Stimulated activated CD8-positive, alpha-beta memory T cell treated with anti-CD3 and anti-CD28 coated beads, Interleukin-15, amount 100 ng/mL, for 24 hours (primary cell): ENCODE measurements at places on chromosomes 7 and 10.

DNA sequence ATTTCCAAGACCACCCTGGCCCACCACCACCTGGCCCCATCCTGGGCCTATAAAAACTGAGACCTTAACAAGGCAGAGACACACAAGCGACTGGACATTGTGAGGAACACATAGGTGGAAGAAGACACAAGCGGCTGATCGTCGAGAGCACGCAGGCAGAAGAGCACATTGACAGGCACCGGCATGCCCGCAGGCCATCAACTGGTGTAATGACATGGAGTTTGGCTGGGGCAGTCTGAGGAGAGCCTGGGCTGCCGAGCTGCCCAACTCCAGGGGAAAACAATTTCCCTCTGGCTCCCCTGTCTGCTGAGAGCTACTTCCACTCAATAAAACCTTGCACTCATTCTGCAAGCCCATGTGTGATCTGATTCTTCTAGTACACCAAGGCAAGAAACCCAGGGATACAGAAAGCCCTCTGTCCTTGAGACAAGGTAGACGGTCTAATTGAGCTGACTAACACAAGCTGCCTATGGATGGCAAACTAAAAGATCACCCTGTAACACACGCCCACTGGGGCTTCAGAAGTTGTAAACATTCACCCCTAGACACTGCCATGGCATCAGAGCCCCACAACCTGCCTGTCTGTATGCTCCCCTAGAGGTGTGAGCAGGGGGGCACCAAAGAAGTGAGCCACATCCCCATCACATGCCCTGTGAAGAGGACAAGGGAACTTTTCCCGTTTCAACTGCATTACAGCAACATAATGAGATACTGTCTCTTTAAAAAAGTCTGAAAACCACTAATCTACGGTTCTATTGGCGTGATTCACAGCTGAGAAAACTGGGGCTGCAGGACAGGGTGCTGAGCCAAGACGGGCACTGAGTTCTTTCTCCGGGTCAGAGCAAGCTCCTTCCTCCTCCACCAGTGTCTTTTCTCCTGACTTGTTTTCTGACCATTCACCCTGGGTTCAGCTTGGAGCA is 18.5 kb upstream of the TNS3 start:
- no peak for DNase-seq

GRCh38 chr10:55628260-55628701 is 732.8 kb downstream of the ZWINT start:
- DNase-seq, result no peak

- DNase-seq, result no peak
Measured at GRCh38 chr7:66937940-66938339, 16.9 kb downstream of the TMEM248 start.

DNA sequence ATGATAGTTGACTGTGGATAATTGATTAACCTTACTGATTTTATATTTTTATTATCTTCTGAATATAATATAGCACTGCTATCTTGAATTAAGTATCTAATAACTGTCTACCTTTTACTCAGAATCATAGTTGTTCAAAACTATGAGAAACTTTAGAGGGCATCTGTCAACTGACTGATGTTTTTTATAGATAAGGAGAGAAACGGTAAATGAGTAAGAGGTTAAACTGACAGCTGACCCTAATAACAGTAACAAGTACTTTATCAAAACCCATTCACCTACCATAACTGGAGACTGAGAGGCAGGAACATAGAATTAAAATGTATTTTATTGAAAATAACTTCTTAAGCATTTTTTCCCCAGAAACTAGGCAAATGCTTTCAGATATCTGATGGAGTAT is 62.2 kb downstream of the CYP51A1 start:
- DNase-seq, result no peak

DNA sequence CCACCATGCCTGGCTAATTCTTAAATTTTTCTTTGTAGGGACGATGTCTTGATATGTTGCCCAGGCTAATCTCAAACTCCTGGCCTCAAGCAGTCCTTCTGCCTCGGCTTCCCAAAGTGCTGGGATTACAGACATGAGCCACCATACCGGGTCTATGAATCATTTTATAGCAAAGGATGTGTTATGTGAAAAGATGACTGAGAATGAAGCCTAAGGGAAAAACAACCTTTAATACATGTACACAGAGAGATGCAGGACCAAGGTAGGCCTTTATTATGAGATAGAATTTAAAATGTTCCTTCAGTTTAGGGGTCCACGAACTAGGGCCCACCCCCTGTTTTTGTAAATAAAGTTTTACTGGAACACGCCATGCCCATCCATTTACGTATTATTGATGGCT is 41.0 kb downstream of the UBE2H start:
- no peak for DNase-seq

- DNase-seq, result no peak
Measured at GRCh38 chr10:60848126-60848525, 69.8 kb downstream of the CDK1 start.

- DNase-seq, result no peak
Measured at GRCh38 chr10:83994325-83994724, 145.0 kb upstream of the GHITM start.

DNA sequence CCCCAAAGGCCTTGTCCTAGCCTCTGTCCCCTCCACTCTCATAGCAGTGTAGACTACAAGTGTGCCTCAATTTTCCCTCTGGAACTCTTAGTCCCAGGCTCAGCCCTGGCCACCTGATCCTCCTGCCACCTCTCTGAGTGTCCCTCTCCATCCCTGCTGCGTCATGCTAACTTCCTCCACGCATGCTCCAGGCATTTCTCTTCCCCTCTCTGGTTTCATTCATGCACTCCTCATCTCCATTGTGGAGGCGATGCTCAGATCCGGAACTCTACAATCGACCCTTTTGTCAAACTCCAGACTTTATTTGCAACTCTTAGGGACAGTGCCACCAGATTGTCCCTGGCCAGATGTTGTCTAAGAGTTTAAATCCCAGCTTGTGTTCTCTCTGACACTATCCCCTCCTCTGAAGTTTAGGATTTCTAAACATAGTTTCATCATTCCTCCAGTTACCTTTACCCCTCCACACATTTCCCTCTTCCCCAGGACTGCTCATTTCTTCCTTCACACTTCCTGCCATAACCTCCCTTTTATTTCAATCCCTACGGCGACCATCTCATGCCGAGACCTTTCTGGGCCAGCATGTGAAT is 492.6 kb downstream of the PLXNA4 start:
- DNase-seq, result no peak

DNA sequence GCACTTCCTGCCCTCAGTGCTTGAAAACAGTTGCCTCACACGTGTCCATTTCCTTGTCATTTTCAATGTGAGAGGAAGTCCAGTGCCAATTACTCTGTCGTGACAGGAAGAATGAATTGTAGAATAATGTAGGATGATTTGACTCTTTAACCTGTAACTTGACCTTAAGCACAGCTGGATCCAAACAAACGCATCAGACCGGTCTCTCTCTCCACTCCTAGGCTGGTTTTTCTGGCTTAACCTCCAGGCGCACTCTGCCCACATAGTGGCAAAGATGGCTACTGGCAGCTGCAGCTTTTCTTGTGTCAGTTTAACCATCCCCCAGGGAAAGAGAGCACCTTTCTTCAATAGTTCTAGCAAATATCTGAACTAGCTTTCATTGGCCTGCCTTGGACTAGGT is 29.4 kb upstream of the PNLIPRP3 start:
- DNase-seq, result no peak

DNA sequence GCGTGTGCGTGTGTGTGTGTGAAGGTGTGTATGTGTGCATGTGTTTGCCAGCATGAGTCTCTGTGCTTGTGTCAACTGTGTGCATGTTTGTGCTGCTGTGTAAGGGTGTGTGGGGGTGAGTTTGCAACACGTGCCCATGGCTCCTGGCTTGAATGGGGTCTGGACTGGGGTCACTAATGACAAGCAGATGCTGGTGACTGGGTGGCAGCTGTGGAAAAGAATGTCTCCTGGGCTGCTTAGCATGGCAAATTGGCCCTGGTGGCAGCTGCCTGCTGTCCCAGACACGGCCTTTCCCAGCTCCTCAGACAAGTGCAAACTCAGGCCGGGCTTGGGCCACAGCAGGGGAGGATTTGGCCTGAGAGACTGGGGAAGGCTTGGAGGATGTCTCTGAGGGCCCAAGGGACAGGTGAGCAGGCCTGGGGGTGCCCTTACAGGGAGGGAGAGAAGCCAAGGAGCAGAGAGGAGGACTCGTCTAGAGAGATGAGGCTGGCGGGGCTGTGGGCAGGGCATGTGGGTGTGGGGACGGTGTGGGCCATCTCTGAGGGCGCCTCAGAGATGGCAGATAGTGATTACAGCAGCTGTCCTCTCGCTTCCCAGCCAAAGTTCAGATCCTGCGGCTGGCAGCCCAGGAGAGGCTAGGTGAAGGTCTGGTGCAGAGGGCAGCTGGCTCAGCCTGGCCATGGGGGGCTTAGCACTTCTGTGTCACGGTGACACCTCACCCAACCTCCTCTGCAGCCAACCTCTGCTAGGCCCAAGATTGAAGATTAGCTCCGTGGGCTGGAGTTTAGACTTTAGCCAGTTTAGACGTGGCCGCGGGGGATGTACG is 1.5 kb downstream of the AQP1 start:
- DNase-seq, result no peak

DNA sequence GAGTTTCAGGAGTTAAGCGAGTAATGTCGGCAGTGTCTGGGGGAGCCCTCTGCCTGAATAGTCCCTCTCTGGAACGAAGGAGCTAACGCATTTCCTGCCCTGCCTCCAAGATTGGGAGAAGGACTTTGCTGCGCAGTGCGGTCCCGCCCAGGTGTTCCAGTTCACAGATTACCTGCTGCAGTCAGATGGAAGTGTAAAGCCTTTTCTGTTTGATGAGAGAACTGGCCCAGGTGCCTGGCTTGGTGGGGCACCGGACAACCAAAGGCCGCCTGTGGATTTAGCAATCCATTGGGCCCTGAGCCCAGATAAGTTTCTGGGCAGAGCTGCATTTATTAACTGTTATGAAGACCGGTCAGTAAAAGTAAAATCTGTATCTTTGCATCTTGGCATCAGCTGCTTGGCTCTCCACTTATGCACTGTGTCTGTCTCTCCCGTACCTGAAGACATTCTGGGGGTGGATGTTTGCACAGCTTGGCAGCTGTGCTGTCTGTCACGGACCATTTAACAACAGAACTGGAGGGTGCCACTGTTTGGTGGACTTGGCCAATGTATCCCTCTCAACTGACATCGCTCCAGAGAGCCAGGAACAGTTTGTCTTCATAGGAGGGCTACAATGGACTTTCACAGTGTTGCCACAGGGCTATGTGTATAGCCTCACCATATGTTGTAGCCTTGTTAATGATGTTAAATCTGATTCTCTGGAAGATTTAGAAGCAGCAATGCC is 654.7 kb upstream of the ZWINT start:
- no peak for DNase-seq

GRCh38 chr10:31103112-31103511 is 71.4 kb upstream of the ZNF438 start:
- no peak for DNase-seq

- DNase-seq, result no peak
Measured at GRCh38 chr7:80772347-80772993, 134.0 kb downstream of the CD36 start.

- DNase-seq, result peak; percentile 69
Measured at GRCh38 chr7:1473864-1474512, 14.7 kb upstream of the MICALL2 start.

DNA sequence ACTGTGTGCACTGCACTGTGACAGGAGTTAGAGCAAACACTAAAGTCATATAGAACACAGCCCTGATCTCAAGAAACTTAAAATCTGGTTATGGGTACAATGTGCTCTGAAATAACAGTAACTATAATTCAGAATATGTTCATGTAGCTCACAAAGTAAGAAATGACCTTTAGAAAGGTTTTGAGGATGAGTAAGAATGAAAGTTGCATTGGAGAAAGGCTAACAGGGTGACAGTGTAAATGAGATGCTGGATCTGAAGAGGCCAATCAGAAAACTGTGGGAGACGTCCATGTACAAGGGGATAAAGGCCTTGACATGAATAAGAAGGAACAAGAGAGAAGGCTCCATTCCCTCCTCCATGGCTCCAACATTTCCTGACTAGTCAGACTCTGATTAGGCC is 124.7 kb downstream of the GRM3 start:
- DNase-seq, result no peak

- DNase-seq, result no peak
Measured at GRCh38 chr10:114391599-114391998, 12.7 kb downstream of the AFAP1L2 start.

DNA sequence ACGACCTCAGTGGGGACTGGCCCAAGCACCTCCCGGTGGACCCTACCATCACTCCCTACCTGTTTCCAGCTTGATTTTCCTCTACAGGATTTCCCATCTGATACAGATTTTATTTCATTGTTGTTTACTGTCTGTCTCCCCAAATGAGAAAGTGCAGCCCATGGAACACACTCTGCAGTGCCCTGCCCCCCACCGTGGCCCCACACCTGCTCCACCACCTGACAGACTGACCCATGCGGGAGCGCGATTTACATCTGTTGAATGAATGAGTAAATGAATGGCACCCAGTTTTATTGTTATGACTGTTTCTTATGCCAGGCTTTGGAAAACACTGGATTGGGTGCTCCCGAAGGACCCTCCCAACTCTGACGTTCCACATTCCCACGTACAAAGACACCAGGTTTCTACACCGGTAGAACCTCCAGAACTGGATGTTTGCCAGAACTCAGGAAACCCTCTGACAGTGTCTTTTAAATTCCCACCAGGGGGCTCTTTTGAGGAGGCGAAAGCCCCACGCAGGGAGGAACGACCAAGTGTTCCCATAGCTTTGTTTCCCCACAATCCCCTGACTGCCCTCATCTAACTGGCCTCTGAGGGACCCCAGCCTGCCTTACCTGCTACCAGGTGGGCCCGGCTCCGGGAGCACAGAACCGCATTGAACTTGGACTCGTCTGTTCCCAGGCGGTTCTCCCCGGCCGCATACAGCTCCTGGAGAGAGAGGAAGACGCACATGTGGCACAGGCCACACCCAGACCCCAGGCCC is 29.0 kb downstream of the PLAC9 start:
- DNase-seq, result no peak

DNA sequence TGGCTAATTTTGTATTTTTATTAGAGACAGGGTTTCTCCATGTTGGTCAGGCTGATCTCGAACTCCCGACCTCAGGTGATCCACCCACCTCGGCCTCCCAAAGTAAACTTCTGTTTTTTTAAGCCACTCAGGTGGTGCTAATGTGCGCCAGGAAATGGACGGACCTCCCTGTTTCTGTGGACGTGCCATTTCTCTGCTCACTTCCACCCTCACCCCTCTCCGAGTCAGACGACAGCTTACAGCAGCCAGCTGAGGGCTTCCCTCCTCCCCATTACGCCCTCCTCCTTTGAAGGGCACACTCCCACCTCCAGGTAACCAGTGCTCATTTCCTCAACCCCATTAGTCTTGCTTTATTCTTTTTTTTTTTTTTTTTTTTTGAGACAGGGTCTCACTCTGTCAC is 41.7 kb upstream of the EZH2 start:
- no peak for DNase-seq
